ENCODE measurements at places on chromosomes 12 and 14.

GRCh38 chr14:101926620-101927019 lies 37.8 kb upstream of the DYNC1H1 start:
- no peak for DNase-seq

DNA sequence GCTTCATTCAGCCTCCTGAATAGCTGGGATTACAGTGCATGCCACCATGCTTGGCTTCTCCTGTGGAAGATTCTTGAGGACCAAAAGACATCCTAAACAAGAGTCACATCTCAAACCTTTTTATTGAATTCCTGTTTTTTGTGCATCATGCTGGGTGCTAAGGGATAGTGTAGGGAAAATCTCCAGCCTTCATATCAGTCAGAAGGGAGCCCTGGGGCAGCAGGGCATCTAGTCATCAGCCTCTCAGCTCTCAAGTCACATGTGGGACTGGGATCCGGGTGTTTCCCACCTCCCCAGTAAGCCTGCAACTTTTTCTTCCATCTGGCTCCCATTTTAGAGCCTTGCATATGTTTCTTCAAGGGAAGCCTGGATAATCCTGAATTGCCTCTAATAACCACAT lies 25.1 kb upstream of the OASL start:
- no peak for DNase-seq

DNA sequence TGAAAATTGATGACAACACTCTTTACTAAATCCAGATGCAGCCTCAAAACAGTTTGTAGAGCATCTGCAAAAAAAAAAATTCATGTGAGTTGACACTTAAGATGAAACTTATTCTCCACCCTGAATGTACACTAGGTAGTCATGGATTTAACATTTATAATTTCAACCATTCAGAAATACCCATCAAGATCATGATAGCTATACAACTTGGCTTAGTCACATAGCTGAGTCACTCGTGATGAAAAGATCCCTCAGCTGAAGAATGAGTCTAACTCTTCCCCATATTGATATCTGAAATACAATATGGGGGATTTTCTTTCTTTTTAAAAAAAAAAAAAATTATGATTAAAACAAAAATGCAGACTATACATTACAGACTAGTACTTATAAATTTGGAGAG lies 104.8 kb upstream of the PLEKHG7 start:
- DNase-seq = no peak

GRCh38 chr14:103547455-103547940 lies 15.0 kb downstream of the BAG5 start:
- DNase-seq = no peak

GRCh38 chr14:32933629-32934072 lies 5.0 kb upstream of the NPAS3 start:
- DNase-seq = no peak

DNA sequence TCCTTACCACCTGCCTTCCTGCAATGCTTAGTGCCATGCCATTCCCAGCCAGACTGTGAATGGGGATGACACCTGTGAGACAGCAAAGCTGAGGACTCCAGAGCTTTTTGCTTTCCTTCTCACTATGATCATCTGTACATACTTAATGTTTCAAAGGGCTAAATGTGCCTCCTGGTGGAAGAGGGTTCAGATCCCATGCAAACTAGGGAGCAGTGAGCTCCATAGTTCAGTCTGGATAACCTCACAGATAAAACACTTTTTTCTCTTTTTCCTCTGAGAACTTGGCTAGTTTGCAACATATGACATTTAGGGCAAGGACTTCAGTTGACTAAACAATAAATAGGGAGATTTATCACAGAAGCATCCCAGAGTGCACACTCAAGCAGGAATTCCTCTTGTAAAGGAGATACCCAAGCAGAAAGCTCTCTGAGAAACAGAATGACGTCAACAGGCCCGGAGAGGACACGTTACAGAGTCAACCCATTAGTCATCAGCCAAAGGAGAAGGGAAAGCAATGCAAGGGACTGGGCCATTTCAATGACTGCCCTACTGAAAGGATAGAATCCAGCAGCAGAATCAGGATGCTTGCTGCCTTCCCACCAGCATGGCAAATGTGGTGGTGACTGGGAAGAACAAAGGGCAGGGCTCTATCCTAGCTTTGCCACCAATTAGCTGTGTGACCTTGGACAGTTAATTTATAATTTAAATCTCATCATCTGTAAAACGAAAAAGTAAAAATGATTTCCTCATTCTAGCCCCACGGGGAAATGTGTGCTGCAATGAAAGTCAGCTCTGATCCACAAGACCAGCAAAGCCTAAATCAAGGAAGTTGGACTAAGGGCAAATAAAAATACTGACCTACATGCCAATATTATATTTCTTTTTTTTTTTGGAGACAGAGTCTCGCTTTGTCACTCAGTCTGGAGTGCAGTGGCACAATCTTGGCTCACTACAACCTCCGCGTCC lies 80.8 kb upstream of the ACTN1 start:
- DNase-seq = no peak

- peak; percentile 86 for DNase-seq
Measured at GRCh38 chr14:103520657-103521437, 1.8 kb downstream of the CKB start.

GRCh38 chr12:124720681-124721500 lies 142.8 kb downstream of the SCARB1 start:
- peak; percentile 98 for DNase-seq
